ENCODE measurements at places on chromosomes 2 and 18.

GRCh38 chr2:102301867-102302362 lies 9.4 kb upstream of the IL1RL1 start:
- DNase-seq: no peak

- no peak for DNase-seq
These were observed 229.0 kb downstream of the MREG start for GRCh38 chr2:215784371-215784783.

DNA sequence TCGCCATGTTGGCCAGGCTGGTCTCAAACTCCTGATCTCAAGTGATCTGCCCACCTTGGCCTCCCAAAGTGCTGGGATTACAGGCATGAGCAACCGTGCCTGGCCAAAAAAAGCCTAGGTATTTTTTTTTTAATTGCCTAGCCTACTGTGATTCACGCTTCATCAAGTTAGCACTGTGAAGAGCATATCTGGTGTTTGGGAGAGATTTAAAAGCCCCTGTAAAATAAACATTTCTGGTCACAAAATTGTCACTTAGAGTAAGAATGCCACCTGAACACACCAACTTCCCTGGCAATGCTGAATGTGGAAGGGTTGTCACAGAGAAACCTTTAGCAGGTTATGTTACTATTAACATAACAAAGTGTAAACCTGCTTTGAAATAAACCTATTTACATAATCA lies 39.7 kb upstream of the CHAC2 start:
- no peak for DNase-seq

- no peak for DNase-seq
These were observed 26.4 kb downstream of the KCNIP3 start for GRCh38 chr2:95323347-95324155.

- DNase-seq: no peak
These were observed 35.9 kb upstream of the HTR2B start for GRCh38 chr2:231160701-231161100.
